ENCODE measurements at places on chromosomes 11 and 22. TPM values are rescaled to one million over a fixed set of nuclear protein-coding genes. Genes with fewer than 3 reads are reported as not detected.
A peak's percentile ranks its signal among the peaks of the same experiment; 100 is the strongest.

The FXYD2 gene
- total RNA-seq: 1.8 TPM

GRCh38 chr11:74450318-74450717 is 17.0 kb downstream of the KCNE3 start:
- no peak for DNase-seq

GRCh38 chr11:35313760-35314153 is 105.6 kb downstream of the SLC1A2 start:
- no peak for DNase-seq

The PLEKHA7 gene
- total RNA-seq: 32.7 TPM

The MS4A7 gene
- 18.5 TPM for total RNA-seq

DNA sequence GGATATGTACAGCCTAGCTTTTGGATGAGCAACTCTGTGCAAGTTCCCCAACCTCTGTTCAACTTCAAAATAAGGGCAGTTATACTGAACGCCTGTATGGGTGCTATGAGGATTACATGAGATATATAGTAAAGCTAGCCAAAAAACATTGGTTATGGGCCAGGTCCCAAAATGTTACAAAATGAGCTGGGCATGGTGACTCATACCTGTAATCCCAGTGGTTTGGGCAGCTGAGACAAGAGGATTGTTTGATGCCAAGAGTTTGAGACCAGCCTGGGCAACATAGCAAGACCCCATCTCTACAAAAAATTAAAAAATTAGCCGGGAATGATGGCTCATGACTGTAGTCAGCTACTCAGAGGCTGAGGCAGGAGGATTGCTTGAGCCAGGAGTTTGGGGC is 118.4 kb downstream of the TEAD1 start:
- DNase-seq: no peak

DNA sequence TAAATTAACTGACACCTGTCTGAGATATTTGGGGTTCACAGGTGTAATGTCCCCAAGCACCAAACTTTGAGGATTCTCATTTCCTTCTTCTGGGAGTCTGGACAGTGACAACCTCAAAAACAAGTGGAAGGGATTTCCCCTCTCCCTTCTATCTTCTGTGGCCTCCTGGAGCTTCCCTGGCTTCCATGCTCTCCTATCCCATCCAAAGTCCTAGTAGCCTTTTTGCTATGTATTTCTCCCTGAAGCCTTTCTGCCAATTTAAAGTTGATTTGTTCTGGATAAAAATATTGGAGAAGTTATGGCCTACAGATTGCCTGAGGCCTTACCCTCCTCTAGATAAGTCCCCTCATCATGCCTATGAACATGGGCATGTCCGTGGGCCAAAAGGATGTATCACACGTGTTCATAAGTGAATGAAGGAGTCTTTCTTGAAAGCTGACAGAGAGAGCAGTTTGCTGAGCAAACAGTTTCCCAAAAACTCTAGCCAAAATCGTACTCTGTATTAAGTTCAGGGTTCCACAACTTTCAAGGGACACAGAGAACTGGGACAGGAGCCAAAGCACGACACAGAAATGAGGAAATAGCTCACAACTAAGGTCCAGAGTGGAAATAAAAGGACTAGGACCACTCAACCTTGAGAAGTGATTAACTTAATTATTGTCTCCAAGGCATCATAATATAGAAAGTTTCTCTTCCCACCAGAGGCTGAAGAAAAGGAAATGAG is 6.7 kb downstream of the HEPACAM start:
- no peak for DNase-seq

The CASP5 gene
- total RNA-seq: not detected

The OPCML gene
- total RNA-seq: 0.66 TPM

GRCh38 chr11:1917523-1918435 is 1.7 kb upstream of the TNNT3 start:
- DNase-seq: peak; percentile 69

- no peak for DNase-seq
Observed at GRCh38 chr22:47329727-47330650, 567.5 kb downstream of the TBC1D22A start.

DNA sequence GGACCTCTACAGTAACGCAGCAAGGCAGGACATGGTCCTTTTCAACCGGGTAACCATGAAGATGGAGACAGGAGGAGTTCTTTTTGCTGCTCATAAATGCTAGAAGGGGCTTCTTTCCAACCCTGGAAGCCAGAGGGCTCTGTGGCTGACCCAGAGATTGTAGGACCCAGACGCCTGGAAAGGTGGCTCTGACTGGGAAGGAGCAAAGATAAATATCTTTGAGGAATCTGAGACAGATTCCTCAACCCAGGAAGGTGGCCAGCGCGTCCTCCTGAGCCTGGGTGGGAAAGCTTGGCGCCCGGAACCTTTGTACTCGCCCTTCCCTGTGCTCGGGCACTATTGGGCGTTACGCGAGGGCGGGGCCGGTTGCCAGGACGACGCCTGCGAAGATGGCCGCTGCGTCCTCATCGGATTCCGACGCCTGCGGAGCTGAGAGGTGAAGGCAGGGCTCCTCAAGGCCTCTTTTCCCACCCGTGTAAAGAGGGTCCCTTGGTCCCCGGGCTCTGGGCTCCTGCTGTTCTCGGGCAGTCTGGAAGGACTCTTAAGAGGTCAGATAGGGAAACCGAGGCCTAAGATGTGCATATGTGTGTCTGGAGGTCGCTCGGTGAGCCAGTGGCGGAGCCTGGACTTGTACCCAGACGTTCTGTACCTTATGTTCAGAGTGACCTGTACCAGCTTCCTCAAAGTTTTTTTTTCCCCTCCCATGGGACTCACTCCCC is at the start of gene BBS1:
Gene BBS1 (plus strand): TSS at position 365 of the 719 bp plus-strand sequence. CDS start 25 bp downstream, at position 390.
- DNase-seq: peak; percentile 89

The OSBP gene
- total RNA-seq: 39.7 TPM

GRCh38 chr11:108196901-108197300 is 25.5 kb downstream of the NPAT start:
- DNase-seq: no peak

DNA sequence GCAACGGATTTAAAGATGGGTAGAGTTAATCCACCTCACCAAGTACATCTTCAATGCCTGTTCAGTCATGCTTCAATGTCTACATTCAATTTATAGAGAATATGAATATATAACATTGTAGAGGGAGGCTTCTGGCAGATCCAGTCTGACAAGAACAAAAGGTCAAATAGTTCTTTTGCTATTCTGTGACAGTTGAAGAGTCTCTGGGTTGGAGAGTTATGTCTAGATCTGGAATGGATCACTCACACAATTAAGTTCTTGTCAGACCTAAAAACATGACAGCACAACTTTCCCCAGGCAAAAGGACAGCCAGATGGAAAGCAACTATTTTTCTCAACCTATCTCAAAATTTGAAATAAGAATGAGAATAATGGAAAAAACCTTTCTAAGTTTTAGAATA is 15.3 kb upstream of the GAB2 start:
- no peak for DNase-seq

GRCh38 chr11:76744186-76745043 is 38.7 kb upstream of the TSKU start:
- no peak for DNase-seq

Measured in heart right ventricle (tissue), 16 donors.